ENCODE measurements at places on chromosomes 4 and X.

DNA sequence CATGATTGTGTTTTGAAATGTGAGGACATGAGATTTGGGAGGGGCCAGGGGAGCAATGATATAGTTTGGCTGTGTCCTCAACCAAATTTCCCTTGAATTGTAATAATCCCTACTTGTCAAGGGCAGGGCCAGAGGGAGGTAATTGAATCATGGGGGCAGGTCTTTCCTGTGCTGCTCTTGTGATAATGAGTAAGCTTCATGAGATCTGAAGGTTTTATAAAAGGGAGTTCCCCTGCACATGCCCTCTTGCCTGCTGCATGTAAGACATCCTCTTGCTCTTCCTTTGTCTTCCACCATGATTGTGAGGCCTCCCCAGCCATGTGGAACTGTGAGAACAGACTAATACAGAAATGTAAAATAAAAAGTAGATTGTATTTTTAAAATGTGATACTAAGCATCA lies 1294.9 kb downstream of the ADGRL3 start:
- no peak for DNase-seq

GRCh38 chr4:20393486-20394100 lies 141.9 kb downstream of the SLIT2 start:
- DNase-seq = no peak

DNA sequence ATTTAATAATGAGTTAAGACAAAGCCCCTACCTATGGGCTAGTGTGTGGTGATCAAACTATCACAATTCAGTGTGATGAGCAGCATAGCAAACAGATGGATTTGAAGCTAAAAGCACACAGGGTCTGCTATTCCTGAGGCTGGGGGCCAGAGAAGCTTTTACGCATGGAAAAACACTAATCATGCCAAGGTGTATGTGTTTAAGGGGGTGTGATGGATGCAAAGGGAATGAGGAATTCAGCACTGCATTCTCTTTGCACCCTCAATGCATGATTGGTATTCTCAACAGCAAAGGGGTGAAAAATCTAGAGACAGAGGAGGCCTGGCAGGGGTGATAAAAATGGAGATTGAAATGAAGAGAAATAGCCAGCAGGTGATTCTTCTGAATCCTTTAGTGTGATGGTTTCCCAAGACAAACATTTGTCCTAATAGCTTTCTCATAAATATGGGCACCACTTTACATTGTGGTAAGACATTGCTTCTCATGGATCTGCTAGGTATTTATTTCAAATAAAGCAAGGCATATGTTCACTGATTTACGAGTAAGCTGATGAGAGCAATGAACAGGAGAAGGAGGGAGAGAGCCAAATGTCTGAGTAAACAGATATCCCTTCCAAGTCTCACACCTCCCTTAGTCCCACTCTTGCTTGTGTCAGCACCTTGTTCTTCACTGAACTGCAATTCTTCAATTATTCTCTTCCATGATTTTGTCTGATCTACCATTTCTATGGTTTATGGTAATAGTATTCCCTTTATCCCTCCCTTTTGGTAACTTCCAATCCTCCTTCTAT lies 15.7 kb downstream of the C1QTNF7 start:
- no peak for DNase-seq

GRCh38 chr4:111943796-111944203 lies 201.5 kb upstream of the FAM241A start:
- DNase-seq = no peak

GRCh38 chrX:68989865-68990606 lies 161.2 kb downstream of the EFNB1 start:
- DNase-seq = no peak

- DNase-seq = no peak
These were observed 494.3 kb downstream of the IDS start for GRCh38 chrX:149010853-149011224.

DNA sequence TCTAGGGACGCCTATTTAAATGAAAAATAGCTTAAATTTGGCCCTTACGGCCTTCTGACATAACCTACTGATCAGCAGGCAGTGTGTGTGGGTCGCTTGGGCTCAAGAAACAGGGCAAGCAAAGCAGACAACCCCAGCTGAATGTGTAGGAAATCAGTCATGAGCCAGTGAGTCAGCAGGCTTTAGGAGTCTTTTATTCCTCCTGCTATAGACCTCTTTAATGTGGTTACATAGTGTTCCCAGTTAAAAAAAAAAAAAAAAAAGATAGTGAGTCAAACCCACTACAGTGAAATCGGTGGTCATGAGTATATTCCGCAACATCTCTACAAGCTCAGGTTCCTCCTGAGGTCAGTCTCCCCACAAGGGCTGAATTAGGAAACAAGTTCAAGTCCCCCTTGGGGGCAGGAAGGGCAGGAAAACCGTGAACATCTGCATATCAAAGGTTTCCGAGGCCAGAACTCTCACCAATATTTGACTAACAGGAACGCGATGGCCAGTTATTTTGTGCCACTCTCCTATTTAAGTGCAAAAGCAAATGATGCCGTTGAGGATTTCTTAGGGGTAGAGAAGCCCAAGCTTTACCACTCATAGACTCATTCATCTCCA lies 32.7 kb downstream of the ACSL1 start:
- DNase-seq = no peak

GRCh38 chr4:27293831-27294230 lies 433.2 kb downstream of the STIM2 start:
- DNase-seq = no peak

GRCh38 chr4:86500527-86500926 lies 93.6 kb upstream of the PTPN13 start:
- DNase-seq = no peak

- DNase-seq = no peak
These were observed 36.1 kb upstream of the IQSEC2 start for GRCh38 chrX:53317365-53318069.

GRCh38 chr4:40564815-40565483 lies 64.7 kb downstream of the RBM47 start:
- DNase-seq = no peak

- DNase-seq = no peak
These were observed 258.0 kb downstream of the MAPK10 start for GRCh38 chr4:86101841-86102240.

- no peak for DNase-seq
These were observed 146.1 kb upstream of the NEIL3 start for GRCh38 chr4:177163532-177163931.

GRCh38 chr4:184816962-184817361 lies 8.8 kb downstream of the ACSL1 start:
- DNase-seq = no peak

DNA sequence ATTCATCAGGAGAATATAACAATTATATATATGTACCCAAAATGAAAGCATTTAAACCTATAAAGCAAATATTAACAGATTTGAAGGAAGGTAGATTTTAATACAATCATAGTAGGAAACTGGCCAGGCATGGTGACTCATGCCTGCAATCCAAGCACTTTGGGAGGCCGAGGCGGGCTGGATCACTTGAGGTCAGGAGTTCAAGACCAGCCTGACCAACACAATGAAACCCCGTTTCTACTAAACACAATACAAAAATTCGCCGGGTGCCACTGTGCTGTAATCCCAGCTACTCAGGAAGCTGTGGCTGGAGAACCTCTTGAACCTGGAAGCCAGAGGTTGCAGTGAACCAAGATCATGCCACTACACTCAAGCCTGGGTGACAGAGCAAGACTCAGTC lies 118.3 kb downstream of the KCNIP4 start:
- DNase-seq = no peak

- DNase-seq = no peak
These were observed 9.3 kb upstream of the SMIM20 start for GRCh38 chr4:25904748-25905082.

- no peak for DNase-seq
These were observed 6.3 kb downstream of the FNIP2 start for GRCh38 chr4:158775091-158775651.

DNA sequence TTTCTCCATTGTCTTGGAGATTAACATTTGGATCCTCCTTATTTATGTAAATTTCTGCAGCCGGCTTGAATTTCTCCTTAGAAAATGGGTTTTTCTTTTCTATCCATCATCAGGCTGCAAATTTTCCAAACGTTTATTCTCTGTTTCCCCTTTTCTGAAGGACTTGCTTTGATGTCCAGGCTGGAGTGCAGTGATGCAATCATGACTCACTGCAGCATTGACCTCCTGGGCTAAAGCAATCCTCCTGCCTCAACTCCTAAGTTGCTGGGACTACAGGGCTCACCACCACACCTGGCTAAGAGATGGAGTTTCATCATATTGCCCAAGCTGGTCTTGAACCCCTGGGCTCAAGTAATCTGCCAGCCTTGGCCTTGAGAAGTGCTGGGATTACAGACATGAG lies 144.0 kb upstream of the ZXDB start:
- no peak for DNase-seq

DNA sequence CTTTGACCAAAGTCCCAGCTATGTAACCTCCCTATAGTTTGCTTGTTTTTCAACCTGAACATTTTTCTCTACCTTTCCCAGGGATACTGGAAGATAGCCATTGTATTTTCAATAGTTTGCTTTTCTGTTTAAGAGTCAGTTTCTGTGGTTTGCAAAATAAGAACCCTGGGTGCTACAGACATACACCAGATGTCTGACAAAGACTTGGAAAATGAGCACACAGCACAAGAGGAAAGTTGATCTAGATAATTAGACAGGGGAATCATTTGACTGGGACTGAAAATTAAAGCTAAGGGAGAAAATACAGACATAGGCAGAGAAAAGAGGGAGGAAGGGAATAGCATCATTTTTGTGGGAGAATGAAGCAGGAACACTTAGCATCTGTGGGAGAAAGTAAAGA lies 218.3 kb upstream of the CNKSR2 start:
- DNase-seq = no peak

DNA sequence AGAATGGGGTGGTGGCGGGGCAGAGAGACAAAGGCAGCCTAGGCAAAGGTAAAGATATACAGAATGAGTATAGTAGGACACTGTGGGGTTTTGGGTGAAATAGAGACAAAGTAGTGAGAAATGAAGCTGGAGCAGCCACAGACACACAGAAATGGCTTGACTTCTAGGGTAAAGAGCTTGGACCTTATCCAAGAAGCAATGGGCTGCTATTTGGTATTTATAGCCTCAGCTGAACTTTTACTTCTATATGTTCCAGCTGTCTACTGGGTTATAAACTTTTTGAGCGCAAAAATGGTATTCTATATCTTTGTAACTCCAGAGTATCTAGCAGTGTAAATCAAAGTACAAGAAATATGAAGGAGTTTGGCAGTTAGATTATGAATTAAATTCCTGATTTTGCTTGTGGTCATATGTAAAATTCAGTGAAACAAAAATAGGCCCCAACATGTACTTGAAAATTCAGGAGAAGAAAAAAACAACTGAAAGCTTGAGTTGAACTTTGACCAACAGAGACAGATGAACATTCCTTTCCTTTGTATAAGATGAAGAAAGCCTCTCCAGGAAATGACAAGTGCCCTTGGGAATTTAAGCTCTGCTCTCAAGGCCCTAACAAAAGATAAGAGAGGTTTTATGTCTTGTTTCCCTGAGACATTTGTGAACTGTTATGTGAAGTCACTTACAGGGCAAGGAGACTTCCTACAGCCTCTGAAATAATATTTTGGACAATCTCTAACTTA lies 354.1 kb downstream of the CHIC1 start:
- no peak for DNase-seq

- DNase-seq = no peak
These were observed 7.7 kb downstream of the EDNRA start for GRCh38 chr4:147488556-147488955.

- DNase-seq = no peak
These were observed 409.2 kb upstream of the FGF13 start for GRCh38 chrX:139120760-139121159.

- no peak for DNase-seq
These were observed 10.8 kb upstream of the C4orf54 start for GRCh38 chr4:99668472-99668871.

DNA sequence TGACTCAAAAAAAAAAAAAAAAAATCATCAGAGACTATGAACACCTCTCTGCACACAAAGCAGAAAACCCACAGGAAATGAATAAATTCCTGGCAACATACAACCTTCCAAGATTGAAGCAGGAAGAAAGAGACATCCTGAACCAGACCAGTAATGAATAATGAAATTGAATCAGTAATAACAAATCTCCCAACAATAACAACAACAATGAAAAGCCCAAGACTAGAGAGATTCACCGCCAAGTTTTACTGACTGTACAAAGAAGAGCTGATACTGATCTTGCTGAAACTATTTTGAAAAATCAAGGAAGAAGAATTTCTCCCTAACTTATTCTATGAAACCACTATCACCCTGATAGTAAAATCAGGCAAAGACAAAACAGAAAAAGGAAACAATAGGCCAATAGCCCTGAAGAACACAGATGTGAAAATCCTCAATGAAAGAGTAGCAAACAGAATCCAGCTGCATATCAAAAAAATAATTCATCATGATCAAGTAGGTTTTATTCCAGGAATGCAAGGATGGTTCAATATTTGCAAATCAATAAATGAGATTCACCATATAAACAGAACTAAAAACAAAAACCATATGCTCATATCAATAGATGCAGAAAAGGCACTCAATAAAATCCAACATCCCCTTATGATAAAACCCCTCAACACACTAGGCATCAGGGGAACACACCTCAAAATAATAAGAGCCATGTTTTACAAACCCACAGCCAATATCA lies 31.0 kb upstream of the PLK4 start:
- DNase-seq = no peak

DNA sequence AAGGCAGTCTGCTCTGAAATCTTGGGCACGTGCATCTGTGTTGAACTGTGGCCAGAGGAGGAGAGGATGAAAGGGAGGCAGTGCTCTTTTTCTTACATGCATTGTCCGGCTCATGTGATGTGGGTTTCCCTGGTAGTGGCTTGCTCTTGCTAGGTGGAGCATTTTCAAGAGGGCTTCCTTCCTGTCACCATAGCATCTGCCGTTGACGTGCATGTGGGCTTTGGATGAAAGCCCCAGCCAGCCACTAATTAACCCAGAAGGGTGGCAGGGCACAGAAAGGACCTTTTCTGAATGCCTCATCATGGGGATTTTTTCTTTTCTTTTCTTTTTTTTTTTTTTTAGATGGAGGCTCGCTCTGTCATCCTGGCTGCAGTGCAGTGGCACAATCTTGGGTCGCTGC lies 121.3 kb downstream of the GPR143 start:
- no peak for DNase-seq

DNA sequence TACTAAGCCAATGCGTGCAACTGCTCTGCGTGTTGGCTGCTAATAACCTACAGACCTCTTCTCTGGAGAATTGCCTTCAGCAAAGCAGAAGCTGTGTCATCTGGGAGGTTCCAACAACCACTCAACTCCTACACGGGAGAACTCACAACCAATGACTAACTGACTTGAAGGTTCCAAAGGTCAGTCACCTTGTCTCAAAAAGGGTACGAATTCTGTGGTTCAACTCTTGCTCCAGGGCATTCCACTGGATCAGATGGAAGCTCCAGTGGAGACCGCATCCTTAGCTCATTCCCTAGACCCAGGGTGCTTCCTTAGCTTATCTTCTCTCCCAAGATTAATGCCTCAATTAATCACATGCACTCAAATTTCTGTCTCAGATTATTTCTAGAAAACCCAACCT lies 222.7 kb downstream of the CHIC2 start:
- DNase-seq = no peak

GRCh38 chr4:76962406-76963130 lies 13.0 kb downstream of the SEPTIN11 start:
- DNase-seq = no peak
